HEK293T (cell line): ENCODE measurements at places on chromosomes 4 and X.

- no peak for DNase-seq
Measured at GRCh38 chrX:21943460-21944135, 3.1 kb downstream of the SMS start.

DNA sequence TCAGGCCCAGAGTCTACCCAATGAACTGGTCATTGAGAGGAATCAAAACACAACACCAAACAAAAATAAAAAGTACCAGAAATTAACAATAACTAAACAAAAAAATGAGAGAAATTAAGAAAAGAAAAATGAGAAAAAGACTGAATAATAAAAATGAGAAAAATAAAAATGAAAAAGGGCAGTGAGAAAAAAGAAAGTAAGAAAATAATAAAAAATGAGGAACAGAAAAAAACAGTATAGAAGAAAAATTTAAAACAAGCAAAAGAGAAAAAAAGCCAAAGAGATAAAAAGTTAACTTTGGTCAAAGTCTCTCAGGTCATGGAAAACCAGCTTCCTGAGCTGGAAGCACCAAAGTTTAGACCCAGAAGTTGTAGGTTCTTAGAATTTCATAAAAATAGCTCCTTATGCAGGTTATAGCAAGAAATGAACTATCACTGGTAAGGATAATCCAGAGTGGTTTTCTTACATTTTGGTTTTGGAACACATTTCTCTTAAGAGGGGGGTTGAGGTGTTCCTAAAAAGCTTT lies 51.0 kb upstream of the WDR17 start:
- DNase-seq: no peak

DNA sequence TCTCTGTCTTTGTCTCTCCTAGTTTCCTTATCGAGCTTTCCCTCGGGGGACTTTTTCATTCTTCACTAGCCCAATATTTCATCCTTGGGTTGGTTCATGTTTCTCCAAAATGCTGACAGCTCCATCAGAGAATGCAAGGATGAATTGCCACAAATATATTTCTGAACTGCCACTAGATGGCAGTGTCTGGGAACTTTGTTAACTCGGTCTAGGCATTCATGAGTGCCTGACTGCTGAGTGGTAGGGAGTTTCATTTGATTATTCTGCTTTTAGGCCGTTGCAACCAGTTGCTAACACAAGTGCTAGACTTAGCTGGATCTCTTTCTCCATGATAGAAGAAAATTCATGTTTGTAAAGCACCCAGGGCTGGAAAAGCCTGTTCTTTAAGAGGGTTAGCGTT lies 73.5 kb upstream of the RAP2C start:
- DNase-seq: peak; percentile 78

DNA sequence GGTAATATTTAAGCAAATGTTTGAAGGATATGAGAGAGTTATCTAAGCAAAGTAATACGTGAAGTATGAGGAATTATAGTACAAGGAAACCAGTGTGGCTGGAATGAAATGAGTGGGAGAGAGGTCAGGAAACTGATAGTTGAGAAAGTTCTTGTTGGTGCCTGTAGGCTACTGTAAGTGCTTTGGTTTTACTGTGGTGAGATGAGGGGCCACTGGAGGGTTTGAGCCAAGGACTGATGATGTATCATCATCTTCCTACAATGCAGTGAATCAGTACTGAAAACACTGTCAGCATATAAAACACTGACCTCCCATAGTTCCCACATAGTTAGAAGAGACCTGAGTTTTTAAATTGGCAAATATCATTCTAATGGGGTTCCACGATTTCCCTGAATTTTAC lies 367.5 kb upstream of the CTSO start:
- DNase-seq: no peak

GRCh38 chr4:7985891-7986441 lies 46.3 kb upstream of the AFAP1 start:
- no peak for DNase-seq

- no peak for DNase-seq
Measured at GRCh38 chr4:3648195-3648594, 116.0 kb upstream of the LRPAP1 start.

DNA sequence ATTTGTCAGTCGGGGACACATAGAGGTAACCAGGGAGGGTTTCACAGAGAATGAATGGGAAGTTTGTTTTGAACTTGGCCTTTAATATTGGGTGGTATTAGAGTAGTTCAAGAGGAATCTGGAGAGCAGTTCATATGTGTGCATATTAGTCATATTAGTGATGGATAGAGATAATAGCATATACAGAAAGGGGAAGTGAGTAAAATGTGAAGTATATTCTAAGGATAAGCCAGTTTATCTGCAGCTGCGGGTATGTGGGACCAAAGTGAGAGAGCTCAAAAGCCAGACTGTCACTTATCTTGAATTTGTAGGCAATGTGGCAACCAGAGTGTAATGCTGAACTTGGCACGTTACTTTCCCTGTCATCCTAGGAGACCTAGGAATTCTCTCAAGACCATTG lies 169.9 kb downstream of the AFF2 start:
- no peak for DNase-seq

GRCh38 chr4:184475096-184475461 lies 729 bp upstream of the IRF2 start:
- DNase-seq: peak; percentile 12

- DNase-seq: peak; percentile 26
Measured at GRCh38 chr4:122583906-122584305, 37.0 kb downstream of the IL21 start.

GRCh38 chrX:147916375-147916968 lies 4.8 kb downstream of the FMR1 start:
- no peak for DNase-seq

GRCh38 chr4:23390246-23390645 lies 499.6 kb downstream of the PPARGC1A start:
- DNase-seq: no peak

- DNase-seq: no peak
Measured at GRCh38 chrX:152845618-152846240, 14.9 kb downstream of the NSDHL start.

- DNase-seq: peak; percentile 17
Measured at GRCh38 chr4:38190717-38191178, 230.6 kb downstream of the PTTG2 start.

DNA sequence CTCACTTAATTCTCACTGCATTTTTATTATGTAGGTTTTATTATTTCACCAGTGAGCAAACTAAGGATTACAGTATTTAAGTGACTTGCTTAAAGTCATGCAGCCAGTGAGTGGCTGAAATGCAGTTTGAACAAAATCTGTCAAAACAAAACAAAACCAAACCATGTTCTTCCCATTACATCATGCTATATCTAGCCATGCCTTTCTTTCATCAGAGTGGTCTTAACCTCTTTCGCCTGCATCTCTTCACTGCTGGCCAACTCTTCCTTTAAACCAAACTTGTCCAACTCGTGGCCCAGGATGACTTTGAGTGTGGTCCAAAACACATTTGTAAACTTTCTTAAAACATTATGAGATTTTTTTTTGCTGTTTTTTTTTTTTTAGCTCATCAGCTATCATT lies 223.2 kb downstream of the PCDH7 start:
- DNase-seq: no peak

- DNase-seq: no peak
Measured at GRCh38 chrX:107704181-107704580, 71.4 kb downstream of the TSC22D3 start.

- no peak for DNase-seq
Measured at GRCh38 chr4:68717999-68718398, 47.5 kb upstream of the UGT2B15 start.

DNA sequence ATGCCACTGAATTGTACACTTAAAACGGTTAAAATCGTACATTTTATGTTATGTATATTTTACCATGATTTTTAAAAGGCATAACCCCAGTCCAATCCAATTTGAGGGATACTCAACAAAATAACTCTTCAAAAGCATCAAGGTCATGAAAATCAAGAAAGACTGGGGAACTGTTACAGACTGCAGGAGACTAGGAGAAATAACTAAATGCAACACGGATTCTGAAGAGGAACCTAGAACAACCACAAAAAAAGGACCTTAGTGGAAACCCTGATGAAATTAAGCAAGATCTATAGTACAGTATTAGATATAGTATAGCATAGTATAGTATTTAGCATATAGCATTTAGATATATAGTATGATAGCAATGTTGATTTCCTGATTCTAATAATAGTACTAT lies 26.8 kb downstream of the SH3KBP1 start:
- DNase-seq: no peak

GRCh38 chr4:33334416-33334815 lies 2614.2 kb downstream of the PCDH7 start:
- DNase-seq: no peak

- DNase-seq: peak; percentile 33
Measured at GRCh38 chr4:60201052-60201673, 999.0 kb upstream of the ADGRL3 start.

- no peak for DNase-seq
Measured at GRCh38 chr4:53676402-53676871, 85.2 kb upstream of the LNX1 start.

DNA sequence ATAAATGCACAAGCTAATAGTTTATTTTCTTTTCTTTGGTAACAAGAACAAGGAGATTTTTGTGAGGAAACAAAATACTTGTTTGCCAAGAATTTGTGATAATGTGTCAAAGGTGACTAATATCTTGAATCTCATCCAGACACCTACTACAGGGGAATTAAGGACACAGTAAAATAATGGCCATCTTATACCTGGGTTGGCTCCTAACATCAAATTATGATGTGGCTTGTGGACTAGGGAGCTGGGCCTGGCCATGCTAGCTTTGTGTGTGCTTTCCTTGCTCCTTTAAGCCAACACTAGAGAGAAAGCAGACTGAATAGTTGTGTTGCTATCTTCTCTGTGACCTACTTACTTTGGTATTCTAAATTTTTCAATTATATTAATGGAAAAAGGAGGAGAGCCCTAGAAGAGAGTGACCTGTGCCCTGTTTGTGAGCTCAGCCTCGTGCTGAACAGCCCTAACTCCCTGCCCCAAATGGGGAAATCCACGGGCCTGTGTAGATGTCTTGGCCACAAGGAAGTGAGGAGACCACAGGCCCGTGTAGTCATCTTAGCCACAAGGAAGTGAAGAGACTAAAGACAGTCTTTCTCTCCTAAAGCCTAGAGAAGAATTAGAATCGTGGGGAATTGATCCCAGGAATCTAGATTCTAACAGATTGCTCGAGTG lies 23.3 kb downstream of the ARHGAP24 start:
- no peak for DNase-seq

GRCh38 chrX:17627026-17627425 lies 110.3 kb upstream of the SCML1 start:
- no peak for DNase-seq

DNA sequence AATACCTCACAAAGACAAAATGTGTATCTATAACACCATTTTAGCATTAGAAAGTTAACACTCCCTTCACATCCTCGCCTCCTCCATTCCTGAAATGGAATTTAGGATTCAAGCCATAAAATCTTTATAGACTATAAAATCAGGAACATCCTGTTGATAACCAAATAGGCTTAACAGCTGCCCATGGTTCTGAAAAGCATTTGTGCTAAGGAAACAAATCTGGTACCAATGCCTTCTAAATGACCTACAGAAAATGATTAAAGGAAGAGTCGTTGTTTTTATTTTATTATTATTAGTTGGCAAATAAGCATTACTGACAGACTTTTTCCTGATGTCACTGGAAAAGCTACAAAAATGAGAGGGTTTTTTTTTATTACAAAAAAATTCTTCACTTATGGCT lies 79.8 kb downstream of the PAPSS1 start:
- DNase-seq: no peak

GRCh38 chr4:100386270-100386669 lies 131.6 kb downstream of the EMCN start:
- no peak for DNase-seq

GRCh38 chr4:86184901-86185285 lies 175.0 kb downstream of the MAPK10 start:
- no peak for DNase-seq

DNA sequence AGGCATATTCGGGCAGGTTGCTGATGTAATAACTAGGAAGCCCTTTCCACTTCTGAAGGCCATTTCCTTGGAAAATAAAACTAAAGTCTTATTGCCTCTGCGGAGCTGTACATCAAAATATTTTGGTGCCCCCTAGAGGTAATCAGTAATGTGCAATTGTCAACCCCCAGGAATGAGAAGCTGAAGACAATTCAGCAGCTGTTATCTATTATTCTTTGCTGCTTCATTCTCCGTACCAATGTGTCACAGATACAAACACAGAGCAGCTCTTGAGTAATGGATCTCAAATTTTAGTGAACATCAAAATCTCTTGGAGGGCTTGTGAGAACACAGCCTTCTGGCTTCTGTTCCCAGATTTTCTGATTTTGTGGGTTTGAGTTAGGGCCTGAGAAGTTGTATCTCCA lies 3.5 kb upstream of the SLIT2 start:
- DNase-seq: peak; percentile 30

DNA sequence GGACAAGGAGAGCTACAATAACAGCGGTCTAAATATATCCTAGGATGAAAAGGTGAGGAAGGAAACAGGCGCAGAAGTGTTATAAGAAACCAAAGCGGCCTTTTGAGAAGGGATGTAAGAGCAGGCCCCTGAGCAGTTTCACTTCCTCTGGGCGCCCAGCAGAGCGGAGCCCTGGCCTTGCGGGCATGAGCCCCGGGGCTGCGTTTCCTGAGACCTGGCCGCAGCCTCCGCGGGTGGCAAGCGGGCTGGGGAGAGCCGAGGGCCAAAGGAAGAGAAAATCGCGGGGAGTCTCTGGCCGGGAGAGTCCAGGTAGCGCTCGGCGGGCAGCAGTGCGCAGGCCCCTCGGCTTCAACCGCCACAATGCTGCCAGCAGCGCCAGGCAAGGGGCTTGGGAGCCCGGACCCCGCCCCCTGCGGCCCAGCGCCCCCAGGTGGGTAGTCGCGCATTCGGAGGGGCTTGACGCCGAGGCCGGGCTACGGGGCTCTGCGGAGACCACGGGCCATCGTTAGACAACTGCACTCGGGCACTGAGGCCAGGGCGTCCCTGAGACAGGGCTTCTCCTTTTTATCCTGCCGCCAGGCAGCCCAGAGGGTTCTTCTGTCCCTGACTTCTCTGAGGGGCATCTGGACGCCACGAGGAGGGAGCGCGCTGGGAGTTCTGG lies at the start of gene BANK1:
Gene BANK1 (plus strand): TSS at position 210 of the 661 bp plus-strand sequence. CDS start 151 bp downstream, at position 361.
- no peak for DNase-seq

- peak; percentile 32 for DNase-seq
Measured at GRCh38 chr4:78517050-78517652, 34.4 kb upstream of the ANXA3 start.

GRCh38 chrX:81259020-81259713 lies 57.3 kb downstream of the SH3BGRL start:
- no peak for DNase-seq

DNA sequence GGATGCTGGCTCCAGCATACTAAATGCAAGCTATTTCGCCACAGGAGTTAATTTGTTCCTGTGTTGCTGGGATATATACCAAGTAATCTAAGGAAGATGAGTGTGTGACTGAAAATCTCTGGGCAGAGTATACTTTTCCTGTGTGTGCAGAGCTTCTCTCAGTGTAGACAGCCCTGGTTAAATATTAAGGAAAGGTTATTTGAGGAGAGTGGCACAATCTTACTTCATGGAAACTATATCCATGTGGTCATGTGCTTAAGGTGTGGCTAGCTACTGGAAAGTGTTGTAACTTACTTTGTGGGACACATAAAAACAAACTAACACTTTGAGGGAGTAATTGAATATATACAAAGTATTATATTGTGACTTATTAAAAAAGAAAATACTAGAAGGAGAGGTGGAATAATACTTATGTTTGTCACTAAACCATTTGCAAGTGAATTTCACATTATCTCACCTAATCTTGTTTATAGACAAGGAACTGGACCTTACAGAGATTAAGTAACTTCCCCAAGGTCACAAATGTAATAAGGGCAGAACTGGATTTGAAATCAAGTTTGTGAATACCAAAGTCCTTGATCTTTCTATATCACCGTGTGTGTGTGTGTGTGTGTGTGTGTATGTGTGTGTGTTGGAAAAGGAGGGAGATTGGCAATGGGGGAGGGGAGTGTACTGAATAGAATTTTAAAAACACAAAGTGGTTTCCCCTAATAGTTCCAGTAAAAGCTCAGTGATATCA lies 408.2 kb upstream of the NR3C2 start:
- no peak for DNase-seq
